ENCODE measurements at places on chromosomes 5 and 9.

- no peak for DNase-seq
These were observed 10.7 kb downstream of the LOX start for GRCh38 chr5:122067390-122067789.

GRCh38 chr5:134568761-134569695 is 43.6 kb downstream of the JADE2 start:
- no peak for DNase-seq

DNA sequence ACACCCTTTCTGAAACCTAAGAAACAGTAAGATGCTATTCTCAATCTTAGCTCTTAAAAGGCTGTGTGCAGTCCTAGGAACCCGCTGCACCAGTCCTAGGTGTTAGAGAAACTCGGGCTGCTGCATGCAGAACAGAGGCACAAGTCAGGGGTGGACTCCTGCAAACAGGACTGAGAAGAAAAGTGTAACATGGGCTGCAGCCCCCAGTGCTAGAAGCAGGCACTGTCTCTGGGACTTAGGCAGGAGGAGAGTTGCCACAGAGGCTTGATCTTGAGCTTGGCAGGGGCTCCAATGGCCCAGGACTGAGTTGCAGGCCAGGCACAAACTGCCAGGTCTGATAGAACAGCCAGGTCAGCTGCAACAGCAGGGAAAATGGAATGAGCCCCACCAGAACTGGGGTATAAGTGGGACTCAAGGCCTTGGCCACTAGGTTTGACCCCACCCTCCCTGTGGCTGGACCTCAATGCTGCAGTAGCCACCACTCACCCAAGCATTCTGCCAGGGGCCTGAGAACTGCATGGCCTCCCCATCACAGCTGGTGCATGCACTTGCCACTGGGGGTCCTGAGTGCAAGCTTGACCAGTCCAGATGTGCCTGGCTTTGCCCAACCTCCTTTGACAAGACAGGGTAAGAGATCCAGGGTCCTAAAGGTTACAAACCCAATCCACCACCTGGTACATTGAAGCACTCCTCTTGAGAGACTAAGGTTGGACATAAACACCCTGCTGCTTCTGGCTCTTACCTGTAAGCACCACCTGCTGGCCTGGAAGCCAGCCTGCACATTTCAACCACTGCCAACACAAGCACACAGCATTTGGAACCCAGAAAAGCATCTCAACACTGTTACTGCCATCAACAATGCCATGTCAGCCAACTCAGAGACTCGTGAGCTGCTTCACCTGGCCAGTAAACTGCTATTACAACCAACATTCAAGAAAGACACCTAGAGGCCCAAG is 103.3 kb downstream of the FBXL17 start:
- DNase-seq, result no peak

- DNase-seq, result no peak
These were observed 183.7 kb downstream of the ZNF462 start for GRCh38 chr9:107046692-107047091.

GRCh38 chr9:121820286-121821005 is 169.0 kb downstream of the DAB2IP start:
- DNase-seq, result no peak

GRCh38 chr5:64074533-64074932 is 91.1 kb upstream of the RNF180 start:
- no peak for DNase-seq

DNA sequence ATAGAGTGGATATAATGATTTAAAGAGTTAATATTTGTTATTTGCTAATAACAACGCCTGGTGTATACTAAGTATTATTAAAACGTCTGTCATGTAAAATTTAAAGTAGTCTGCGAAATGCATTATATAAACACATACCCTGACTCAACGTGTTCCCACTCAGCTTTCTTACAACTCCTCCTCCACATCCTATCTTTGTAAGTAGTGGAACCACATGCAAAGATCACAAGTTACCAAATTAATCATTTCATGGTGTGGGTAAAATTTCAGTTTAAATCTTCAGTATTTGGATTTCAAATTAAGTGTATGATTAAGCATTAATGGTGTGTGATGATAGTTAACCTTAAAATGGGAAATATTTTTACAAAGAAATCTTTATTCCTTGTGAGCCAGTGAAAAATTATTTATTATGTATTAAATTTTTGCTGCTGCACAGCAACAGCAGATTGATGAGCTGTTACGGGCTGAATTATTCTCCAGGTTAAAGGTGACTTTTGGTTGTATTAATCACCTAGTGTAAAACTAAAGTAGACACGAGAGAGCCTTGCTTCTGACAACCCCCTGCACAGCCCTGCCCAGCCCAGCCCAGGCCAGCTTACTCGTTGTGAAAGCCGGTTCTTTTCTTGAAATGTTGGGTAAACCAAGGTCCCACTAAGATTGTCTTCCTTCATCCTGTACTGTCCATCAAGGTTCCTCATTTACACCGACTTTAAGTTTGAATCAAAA is 373.5 kb downstream of the DTWD2 start:
- DNase-seq, result no peak

DNA sequence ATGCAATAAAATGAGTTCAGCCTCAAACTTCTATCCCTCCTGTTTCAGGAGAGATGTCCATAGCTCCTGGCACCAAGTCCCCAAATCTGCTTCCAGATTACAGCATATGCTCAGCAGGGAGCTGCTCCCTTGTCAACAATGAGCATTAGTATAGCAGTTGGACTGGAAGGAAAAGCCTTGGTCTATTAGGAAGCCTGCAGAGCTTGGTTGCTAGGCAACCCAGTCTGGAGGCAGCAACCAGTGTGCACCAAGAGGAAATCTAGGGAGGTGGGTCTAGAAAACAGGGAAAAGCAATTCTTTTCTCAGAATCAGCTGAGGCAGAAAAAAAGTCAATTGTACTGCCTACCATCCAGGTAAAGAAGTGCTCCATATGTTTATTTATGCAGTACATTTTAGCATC is 229.5 kb upstream of the NMUR2 start:
- DNase-seq, result no peak

DNA sequence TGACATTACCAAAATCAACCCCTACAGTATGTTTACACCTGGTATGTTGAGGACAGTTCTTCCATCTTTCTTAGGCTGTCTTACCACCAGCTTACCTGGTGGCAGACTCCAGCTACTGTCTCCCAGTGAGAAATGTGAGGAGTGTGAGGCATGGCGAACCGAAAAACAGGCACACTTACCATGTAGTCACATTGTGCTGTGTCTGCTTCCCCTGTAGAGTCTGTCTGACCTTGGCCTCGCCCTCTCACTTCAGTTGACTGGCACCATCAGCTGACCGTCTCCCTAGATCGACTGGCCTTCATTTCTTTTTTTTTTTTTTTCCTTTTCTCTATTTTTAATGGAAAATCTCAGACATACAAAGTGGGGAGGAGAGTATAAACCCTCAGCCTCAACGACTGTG is 4.9 kb downstream of the ACO1 start:
- no peak for DNase-seq

- no peak for DNase-seq
These were observed 143.4 kb upstream of the CDH6 start for GRCh38 chr5:31049936-31050704.

DNA sequence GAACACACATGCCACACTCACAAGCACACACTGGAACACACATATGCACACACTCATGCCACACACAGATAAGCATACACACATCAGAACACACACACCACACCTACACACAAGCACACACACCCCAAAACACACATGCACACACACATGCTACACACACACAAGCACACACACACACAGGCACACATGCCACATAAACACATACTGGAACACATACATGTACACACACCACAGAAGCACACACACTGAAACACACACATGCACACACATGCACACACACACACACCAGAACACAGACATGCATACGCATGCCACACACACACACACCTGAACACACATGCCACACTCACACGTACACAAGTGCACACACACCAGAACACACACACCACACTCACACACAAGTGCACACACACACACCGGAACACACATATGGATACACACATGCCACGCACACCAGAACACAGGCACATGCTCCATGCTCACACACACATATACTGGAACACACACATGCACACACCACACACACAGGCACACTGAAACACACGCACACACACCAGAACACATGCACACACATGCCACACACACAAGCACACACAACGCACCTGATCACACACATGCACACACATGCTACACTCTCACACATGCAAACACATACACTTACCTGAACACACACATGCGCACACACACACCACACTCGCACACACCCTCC is 78.0 kb upstream of the IRX4 start:
- DNase-seq, result no peak

GRCh38 chr5:63674881-63675280 is 287.4 kb downstream of the HTR1A start:
- DNase-seq, result no peak

GRCh38 chr9:89522959-89523285 is 25.0 kb upstream of the SEMA4D start:
- DNase-seq, result no peak

GRCh38 chr9:75713335-75713734 is 177.1 kb upstream of the PCSK5 start:
- DNase-seq, result no peak

DNA sequence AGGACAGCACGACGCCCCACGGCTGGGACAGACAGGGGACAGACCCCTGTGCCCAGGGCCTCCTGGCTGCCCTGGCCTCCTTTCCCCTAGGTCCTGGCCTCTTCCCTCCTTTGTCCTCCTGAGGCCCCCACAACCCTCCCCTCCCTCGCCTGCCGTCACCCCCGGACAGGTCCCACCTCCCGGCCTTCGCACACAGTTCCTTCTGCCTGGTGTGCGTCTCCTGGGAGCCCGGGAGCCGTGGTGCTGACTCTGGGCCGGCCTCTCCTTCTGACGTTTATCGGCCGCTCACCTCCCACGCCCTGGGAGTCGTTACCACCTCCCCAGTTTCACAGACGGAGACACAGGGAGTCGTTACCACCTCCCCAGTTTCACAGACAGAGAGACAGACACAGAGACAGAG is 25.1 kb upstream of the NOTCH1 start:
- no peak for DNase-seq

- no peak for DNase-seq
These were observed 300.5 kb upstream of the CTNND2 start for GRCh38 chr5:12204761-12205160.

GRCh38 chr9:128099932-128100491 is 27.5 kb downstream of the PTGES2 start:
- DNase-seq, result no peak

DNA sequence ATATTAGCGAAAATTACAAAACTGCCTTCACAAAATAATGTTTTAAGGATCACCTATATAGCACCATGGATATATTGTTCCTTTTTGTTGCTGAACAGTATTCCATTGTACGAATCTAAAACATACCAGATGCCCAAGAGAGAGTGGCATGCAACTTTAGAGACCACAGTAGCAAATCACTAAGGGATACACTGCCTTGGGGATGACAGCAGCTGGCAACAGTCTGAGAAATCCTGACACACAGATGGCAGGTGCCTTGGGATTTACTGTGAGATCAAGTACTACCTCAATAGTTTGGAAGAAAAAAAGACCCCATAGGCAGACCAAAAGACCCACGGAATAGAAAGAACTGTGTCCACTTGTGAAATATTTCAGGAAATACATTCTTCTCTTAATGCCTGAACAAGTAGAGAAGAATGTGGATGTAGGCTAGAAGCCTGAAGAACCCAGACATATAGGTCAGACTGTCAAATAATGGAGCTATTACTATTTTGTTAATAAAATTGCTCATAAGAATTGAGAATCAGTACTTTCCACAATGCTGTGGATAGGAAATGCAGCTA is 53.4 kb downstream of the PLPP1 start:
- DNase-seq, result no peak

DNA sequence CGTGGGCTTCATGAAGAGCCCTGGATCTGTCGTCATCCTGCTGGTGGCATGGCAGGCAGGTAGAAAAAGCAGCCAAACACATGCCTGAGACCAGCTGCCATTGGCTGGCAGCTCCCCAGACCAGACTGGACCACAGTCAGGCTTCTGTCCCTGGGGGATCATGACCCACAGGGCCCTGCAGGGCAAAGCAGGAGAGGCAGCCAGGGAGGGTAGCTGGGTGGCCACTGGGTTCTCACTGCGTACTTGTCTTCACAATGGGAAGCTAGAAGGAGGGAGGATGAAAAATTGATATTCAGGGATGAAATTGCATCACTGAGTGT is 67.8 kb upstream of the GARNL3 start:
- DNase-seq, result no peak

DNA sequence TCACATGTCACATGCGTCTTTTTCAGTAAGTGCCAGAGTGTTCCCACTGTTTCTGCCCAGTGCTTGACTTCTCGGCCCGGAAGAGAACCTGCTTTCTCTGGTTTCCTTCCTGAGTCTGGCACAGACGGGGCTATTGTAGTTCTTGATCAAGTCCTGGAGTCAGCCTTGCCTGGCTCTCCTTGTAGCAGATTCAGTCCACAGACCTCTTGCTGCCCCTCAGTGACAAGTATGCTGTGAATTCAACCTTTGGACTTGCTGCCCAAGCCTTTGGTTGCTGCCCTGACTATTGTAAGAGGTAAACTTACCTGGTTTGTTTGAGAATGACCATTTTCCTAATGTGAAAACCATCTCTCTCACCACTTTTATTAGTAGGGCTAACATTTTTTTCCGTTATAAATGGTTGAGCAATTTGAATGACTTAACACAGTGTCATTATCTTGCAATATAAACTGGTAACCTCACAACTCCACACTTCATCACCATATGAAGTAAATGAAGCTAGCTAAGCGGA is 24.7 kb downstream of the ZBTB34 start:
- DNase-seq, result no peak

GRCh38 chr9:16120231-16120641 is 567.4 kb downstream of the CCDC171 start:
- no peak for DNase-seq

DNA sequence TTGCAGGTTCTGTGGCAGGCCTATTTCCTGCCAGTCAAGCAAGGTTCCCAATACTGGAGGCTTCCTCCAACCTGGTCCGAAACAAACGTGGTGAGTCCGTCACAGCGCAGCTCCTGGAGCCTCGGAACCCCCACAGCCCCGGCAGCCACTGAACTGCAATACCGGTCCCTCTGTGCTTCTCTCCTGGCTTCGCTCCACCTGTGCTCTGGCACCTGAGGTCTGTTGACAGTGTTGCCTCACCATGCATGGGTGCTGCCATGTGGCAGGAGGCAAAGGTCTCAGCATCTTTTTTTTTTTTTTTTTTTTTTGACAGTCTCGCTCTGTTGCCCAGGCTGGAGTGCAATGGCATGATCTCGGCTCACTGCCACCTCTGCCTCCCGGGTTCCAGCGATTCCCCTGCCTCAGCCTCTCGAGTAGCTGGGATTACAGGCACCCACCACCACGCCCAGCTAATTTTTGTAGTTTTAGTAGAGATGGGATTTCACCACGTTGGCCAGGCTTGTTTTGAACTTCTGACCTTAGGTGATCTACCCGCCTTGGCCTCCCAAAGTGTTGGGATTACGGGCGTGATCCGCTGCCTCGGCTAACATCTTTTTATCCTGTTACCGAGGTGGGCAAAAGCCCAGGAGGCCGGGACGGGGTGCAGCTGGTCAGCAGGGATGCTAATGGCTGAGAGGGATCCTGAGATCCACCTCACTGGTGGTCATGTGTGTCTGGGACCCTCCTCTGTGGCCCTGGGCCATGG is 57.1 kb upstream of the RNU6ATAC start:
- no peak for DNase-seq

GRCh38 chr5:169742771-169743296 is 105.8 kb downstream of the DOCK2 start:
- no peak for DNase-seq

All from effector CD8-positive, alpha-beta T cell (primary cell).